ENCODE measurements at places on chromosomes 11 and 22. TPM values are rescaled to one million over a fixed set of nuclear protein-coding genes. Genes with fewer than 3 reads are reported as not detected.
A peak's percentile ranks its signal among the peaks of the same experiment; 100 is the strongest.

- no peak for DNase-seq
These were observed 652.0 kb upstream of the CCDC90B start for GRCh38 chr11:83938148-83938547.

DNA sequence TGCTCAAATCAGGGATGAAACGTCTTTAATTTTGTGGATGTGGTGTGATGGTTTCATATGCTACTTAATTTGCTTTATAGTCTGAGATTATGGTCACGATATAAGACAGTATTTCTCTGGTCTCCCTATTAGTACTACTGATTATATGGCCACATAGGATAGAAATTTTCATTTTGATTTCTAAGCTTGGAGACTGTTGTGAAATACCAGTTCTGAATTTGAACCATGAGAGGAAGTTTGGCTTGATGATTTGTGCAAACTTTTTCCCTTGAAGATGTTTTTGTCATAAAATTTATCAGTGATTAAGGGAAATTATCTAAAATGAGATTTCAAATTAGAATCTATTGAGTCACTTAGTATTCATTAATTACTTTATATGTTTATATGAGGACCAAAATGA, 2.7 kb downstream of the RNF169 start:
- DNase-seq, result no peak

Gene PARVA
- 61.2 TPM for total RNA-seq

Gene DEUP1
- not detected for total RNA-seq

DNA sequence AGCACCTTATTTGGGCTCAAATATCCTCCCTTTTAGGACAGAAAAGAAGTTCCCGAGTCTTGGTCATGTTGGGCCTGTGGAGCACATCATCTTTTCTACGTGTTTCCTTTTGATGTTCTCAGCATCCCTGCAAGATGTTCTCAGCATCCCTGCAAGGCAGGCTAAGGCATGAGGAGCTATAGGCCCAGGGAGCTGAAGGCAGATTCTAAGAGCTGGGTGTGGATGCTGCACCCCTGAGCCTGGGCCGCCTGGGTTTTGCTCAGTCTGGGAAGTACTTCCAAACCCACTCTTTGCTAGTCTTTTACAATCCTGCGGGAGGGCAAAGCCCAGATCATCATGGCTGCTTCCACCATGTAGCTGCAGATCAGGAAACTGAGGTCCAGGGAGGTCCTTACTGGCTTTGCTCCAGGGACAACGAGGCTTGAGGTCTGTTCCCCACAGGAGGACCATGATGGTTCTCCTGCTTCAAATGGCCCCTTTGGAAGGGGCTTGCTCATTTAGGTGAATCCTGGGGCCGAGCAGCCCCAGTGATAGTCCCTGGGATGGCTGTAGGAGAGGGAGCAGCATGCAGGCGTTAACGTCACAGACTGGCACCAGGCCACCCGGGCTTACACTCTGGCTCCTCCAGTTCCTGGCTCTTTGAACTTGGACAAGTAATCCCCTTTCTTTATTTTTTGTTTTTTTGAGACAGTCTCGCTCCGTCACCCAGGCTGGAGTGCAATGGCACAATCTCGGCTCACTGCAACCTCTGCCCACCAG, 10.6 kb downstream of the LRRC75B start:
- DNase-seq, result peak; percentile 75

Gene DGCR6L
- total RNA-seq, result 45.1 TPM

DNA sequence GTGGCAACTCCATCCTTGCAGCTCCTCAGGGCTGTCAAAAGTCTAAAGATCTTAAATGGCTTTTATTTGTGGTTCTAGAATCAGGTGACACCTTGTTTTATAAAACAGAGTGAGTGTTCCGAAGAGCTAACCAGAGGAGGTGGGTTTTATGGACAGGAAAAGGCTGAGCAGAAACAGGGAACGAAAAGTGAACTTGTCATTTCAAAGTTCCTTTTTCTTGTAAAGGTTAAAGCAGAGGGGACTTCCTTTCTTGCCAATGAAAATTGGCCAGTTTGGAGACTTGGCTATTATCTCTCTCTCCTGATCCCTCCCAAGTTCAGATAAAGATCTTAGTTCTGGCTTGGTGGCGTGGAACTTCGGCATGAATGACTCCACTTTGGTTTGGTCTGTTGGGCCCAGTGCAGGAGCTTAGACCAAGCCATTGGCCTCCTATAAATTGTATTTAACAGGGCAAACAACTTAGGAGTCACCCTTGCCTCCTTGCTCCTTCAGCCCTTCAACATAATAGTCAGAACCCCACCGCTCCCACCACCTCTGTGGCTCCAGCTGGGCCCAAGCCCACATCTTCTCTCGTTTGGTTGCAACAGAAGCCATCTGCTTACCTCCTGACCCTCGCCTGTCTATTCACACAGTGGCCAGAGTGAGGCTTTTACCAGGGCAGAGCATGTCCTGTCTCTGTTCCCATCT, 102.4 kb upstream of the THY1 start:
- DNase-seq, result no peak

Gene HBD
- not detected for total RNA-seq

DNA sequence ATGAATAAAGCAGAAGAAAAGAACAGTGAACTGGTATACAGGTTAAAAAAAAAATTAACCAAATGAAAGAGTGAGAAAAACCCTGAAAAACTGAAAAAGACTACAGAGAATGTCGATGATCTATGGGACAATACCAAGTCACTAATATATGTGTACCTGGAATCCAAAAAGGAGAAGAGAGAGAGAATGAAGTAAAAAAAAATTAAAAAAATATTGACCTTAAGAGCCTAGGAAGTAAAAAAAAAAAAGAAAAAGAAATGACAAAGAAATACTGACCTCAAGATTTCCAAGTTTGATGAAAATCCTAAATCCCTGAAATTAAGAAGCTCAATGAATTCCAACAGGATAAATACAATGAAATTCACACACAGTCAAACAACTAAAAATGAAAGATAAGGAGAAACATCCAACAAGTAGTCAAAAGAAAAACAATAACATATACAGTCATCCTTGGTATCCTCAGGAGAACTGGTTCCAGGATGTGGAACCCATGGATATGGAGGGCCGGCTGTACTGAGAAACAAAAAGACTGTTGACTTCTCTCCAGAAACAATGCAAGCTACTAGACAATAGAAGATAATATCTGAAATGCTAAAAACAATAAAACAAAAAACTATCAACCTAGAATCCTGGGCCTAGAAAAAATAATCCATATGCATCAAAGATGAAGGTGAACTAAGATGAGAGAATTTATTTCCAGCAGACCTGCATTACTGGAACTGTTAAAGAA, 33.5 kb upstream of the SERPIND1 start:
- DNase-seq, result no peak

DNA sequence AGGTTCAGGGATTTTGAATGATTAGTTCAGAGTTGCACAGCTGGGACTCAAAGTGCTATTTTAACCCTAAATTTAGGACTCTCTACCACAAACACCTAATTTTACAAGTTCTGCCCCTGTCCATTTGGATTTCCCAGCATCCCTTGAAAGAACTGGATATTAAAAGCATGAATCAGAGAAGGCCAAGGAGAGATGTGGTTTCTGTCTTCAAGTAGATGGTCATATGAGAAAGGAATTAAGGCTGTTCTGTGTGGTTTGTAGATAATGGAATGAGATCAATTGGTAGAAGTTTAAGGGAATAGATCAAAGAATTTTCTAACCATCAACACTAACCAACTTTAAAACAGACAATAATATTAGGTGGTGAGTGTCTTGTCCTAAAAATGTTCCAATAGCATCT, 106.4 kb upstream of the TENM4 start:
- DNase-seq, result no peak

Gene MMP12
- not detected for total RNA-seq

DNA sequence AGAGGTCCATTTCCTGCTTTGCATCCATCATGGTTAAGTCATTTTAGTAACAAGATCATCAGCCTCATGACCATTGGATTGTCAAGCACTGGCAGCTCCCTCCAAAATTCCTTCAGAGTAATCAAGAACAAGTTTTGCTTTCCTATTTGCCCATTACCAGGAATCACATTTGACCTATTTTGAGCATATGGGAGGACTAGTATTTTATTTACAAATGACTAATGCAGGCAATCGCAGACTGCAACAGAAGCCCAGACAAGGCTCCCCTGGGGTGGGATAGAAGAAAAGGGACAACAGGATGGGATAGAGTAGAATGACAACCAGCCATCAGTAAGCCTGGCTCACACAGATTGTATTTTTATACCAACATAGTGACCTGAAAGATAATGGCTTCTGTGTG, 9.1 kb downstream of the MMP10 start:
- no peak for DNase-seq

- no peak for DNase-seq
These were observed 6.9 kb downstream of the TRABD start for GRCh38 chr22:50192436-50193204.

DNA sequence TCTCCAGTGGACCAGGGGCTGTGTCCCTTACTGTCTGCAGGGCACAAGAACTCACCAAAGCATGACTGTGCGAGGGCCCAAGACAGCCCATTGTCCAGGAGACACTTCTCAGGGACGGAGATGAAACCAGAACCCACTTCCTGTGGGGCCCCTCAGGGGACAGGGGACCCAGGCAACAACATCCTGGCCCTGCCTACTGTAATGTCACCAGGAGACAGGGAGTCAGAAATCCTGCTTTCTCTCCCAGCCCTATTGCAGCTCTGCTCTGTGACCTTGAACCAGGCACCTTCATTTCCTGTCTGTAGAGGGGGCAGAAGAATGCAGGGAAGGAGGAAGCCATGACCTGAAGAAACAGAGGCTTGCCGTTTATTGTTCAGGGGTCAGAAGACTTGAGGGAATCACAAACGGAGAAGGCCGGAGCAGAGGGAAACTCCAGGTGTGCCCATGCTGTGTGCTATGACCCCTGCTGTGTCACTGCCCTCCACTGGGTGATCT, 98.0 kb downstream of the NAT10 start:
- DNase-seq, result no peak

Gene OR51A2
- not detected for total RNA-seq

Gene WBP2NL
- total RNA-seq, result 0.16 TPM

DNA sequence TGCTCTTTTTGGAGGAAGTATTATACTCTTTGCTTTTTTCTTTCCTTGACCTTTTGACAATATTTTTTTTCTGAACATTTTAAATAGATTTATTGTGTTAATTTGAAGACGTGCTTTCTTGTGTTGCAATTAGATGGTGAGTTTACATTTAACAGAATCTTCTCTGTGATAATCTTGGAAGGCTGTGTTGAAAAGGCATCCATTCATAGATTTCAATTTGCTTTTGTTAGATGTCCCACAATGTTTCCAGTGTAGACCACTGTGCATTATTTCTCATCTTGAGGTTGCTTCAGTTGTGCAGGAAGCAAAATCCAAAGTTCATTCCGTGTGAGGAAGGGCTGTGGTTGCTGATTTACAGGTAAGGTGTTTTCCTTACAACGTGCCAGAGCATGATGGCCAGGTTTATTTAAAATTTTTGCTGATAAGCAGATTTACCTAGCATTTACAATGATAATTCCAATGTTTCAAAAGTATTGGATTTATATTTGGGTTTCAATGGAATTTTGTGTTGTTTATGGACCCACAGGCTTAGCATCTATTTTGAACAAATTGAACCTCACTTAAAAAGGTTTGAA, 4.1 kb upstream of the OR5J2 start:
- DNase-seq, result no peak

- no peak for DNase-seq
These were observed 62.6 kb downstream of the KCNJ1 start for GRCh38 chr11:128804481-128804880.

- no peak for DNase-seq
These were observed 29.1 kb downstream of the BRD1 start for GRCh38 chr22:49798486-49799151.

Gene OR5P2
- total RNA-seq, result not detected

Gene AGBL2
- total RNA-seq, result 0.35 TPM

DNA sequence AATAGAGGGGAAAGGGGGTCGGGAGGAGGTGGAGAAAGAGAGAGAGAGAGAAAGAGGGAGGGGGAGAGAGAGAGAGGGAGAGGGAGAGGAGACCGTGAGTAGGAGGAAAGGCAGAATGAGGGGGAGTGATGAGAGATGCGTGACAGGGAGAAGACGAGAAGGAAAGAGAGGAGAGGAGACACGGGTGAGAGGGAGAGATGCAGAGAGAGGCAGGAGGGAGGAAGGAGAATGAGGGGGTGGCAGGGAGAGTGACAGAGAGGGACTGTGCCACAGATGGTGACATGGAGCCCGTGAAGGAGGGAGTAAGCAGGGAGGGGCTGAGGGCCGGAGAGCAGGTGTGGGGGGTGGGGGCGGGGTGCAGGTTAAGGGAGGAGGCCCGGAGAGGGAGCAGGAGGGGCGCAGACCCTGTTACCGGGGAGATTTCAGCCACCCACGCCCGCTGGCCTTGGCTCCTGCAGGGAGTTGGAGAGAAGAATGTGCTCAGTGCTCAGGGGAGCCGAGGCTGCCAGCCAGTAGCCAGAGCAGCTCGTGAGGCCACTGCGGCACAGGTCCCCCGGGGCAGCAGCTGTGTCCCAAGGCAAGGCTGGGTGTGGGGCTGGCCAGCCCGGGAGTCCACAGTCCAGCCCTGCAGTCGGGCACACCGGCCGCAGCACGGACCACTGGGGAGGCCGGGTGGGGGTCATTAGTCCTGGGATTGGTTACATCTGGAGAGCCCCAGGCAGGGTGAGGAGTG, at the start of gene SSTR3:
SSTR3 (minus strand) TSS at position 304 of the 733 bp plus-strand sequence. CDS start 4,674 bp downstream, outside the sequence.
- DNase-seq, result no peak

Gene HEPACAM
- total RNA-seq, result 0.35 TPM

DNA sequence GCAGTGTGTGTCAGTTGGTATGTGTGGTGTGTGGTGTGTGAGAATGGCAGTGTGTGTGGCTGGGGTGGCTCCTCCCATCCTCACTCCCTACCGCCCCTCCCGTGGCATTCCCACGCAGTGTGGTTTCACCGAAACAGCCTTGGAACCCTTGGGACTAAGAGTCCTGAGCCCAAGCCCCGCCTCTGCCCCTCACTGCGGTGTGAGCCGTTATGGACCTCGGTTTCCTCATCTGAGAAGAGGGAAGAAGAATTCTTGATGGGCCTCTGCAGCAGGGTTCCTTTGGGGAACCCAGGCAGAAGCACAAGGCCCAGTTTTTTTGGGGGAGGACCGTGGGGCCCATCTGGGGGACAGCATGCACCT, 7.2 kb downstream of the UPK3A start:
- DNase-seq, result no peak

- no peak for DNase-seq
These were observed 219.6 kb downstream of the C11orf87 start for GRCh38 chr11:109641549-109641948.

Gene GRM5
- 0.13 TPM for total RNA-seq

DNA sequence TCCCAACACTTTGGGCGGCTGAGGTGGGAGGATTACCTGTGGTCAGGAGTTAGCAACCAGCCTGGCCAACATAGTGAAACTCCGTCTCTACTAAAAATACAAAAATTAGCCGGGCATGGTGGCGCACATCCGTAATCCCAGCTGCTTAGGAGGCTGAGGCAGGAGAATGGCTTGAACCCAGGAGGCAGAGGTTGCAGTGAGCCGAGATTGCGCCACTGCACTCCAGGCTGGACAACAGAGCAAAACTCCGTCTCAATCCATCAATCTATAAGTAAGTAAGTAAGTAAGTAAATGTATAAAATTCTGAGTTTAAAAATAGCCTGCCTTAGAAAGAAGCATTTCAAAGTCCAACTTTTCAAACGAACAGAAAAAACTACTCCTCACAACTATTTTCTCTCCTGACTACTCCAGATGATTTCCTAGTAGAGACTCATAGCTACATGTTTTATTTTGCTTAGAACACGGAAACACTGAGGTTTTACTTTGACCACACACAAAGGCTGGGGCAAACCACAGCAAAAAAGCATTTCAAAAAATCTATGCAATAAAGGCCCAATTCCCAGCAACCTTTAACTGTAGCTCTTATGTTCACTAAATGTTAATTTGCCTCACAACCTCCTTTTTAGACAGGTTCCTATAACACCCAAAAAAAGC, 16.3 kb downstream of the SPTY2D1 start:
- no peak for DNase-seq

Measured in Right ventricle myocardium superior (tissue), 1 donor.